ENCODE measurements at places on chromosomes 5 and 9. TPM values are rescaled to one million over a fixed set of nuclear protein-coding genes. Genes with fewer than 3 reads are reported as not detected.

- no peak for DNase-seq
These were observed 49.6 kb upstream of the CCL21 start for GRCh38 chr9:34759432-34760134.

DNA sequence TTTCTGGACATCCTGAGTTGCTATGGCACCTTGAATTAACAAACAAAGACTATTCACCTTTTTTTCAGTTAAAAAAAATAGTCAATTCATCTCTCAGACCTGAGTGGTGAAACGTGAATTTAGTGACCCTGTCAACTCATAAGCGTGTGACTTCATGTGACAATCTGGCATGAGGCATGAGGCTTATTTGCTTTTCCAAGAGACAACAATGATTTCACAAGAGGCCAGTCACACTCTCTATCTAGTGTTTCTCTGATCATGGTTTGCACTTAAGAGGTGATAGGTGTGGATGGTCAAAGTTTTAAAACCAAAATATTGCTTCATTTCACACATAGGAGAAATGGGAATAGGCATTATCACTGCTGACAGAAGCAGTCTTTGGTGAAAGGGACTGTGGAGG, 559.6 kb upstream of the ACO1 start:
- DNase-seq = no peak

DNA sequence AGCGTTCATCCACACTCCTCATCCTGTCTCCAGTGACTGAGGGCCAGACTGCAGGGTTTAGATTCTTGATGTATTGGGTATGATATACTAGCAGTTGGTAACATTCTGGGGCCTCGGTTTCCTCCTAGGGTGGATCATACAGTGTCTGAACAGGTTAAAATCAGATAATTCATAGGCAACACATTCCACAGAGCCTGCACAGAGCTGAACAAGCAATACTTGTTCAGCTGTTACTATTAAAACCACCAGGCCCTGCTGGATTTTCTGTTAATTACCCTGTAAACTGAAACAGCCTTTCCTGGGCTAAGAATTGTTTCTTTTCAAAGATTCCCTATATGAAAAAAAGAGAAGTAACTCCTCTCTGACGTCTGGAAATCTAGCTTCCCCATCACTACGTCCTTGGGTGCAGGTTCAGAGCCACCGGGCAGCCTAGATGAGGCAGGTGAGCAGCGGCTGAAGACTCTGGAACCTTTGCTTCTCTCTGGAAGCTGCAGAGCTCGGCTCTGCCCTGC, 1313.5 kb upstream of the WWC1 start:
- DNase-seq = no peak

IL11RA gene
- polyA plus RNA-seq = 3.1 TPM

GRCh38 chr5:55600497-55601203, 65.9 kb upstream of the PLPP1 start:
- no peak for DNase-seq

TMC1 gene
- 0.24 TPM for polyA plus RNA-seq

DNA sequence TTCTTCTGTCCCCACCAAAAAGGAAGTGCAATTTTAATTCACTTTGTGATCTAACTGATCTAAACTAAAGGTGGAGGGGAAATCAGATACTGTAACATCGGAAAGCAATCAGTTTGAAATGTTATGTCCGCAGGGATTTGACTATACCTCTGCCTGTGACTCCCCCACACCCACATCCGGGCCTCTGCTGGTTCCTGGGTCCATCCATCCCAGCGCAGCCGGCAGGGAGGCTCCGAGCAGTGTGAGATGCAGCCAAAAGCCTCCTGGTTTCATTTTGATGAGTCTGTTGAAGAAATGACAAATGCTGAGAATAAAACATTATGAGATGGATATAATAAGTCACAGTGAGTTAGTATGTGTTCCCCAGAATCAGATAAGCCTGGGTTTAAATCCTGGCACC, 8.6 kb downstream of the FSTL4 start:
- no peak for DNase-seq

DPP7 gene
- polyA plus RNA-seq = 93.1 TPM

GRCh38 chr5:173028811-173029327, 27.3 kb upstream of the CREBRF start:
- no peak for DNase-seq

- DNase-seq = no peak
These were observed 3.4 kb downstream of the CEMIP2 start for GRCh38 chr9:71764891-71765290.

F2RL1 gene
- polyA plus RNA-seq = 131 TPM

GRCh38 chr9:10242255-10242654, 370.5 kb downstream of the PTPRD start:
- no peak for DNase-seq

DNA sequence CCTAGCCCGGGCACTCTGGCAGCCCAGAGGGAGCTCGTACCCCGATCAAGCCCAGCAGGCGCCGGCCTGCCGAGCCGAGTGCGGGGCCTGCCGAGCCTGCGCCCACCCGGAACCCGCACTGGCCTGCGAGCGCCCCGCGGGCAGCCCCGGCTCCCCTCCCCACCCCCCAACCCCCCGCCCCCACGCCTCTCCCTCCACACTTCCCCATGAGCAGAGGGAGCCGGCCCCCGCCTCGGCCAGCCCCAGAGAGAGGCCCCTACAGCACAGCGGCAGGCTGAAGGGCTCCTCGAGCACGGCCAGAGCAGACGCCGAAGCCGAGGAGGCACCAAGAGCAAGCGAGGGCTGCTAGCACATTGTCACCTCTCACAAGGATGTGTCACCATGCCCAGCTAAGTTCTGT, 36.2 kb upstream of the CCDC180 start:
- no peak for DNase-seq

SVEP1 gene
- polyA plus RNA-seq = 0.09 TPM

GRCh38 chr5:68182094-68182493, 33.5 kb upstream of the PIK3R1 start:
- no peak for DNase-seq

SV2C gene
- 0.02 TPM for polyA plus RNA-seq
